Neural cell (in vitro differentiated cells): ENCODE measurements at places on chromosomes 5 and 9. TPM values are rescaled to one million over a fixed set of nuclear protein-coding genes. Genes with fewer than 3 reads are reported as not detected.

ZNG1F gene
- 21.0 and 30.9 TPM in 2 replicates for polyA plus RNA-seq

GABRA1 gene
- polyA plus RNA-seq, result 43.1 and 50.6 TPM in 2 replicates

PCDHB13 gene
- polyA plus RNA-seq, result 1.0 and 1.6 TPM in 2 replicates

MAMDC4 gene
- polyA plus RNA-seq, result 13.1 and 23.6 TPM in 2 replicates
